Activated CD4-positive, alpha-beta memory T cell treated with anti-CD3 and anti-CD28 coated beads for 36 hours (primary cell): ENCODE measurements at places on chromosomes 1 and 21. TPM values are rescaled to one million over a fixed set of nuclear protein-coding genes. Genes with fewer than 3 reads are reported as not detected.

GRCh38 chr1:17156108-17156507 lies 36.9 kb upstream of the PADI2 start:
- H3K4me1 ChIP-seq: no peaks in the 10 kb centered on the region
- H3K27me3 ChIP-seq: peaks cover 23% of the 10 kb centered on the region
- no peak overlapping the region for H3K4me3 ChIP-seq
- H3K27ac ChIP-seq: no peak overlapping the region
- H3K36me3 ChIP-seq: peaks cover 15% of the 10 kb centered on the region
- DNase-seq: no peak

RIPPLY3 gene
- total RNA-seq: 0.26 TPM

RASSF5 gene
- total RNA-seq: 203 TPM

FAM43B gene
- total RNA-seq: not detected

- H3K4me1 ChIP-seq: peaks cover 6% of the 10 kb centered on the region
- no peak overlapping the region for H3K27ac ChIP-seq
- H3K36me3 ChIP-seq: no peaks in the 10 kb centered on the region
- peak; percentile 15 for DNase-seq
- peak overlapping the region; percentile 51 for H3K4me3 ChIP-seq
Observed at GRCh38 chr1:160981584-160982411, 27.2 kb upstream of the ITLN2 start.

GRCh38 chr1:110412576-110412975 lies 5.1 kb upstream of the LAMTOR5 start:
- peak; percentile 74 for DNase-seq
- no peaks in the 10 kb centered on the region for H3K27me3 ChIP-seq
- H3K4me3 ChIP-seq: no peak overlapping the region

PSRC1 gene
- total RNA-seq: 14.9 TPM

DMRTA2 gene
- not detected for total RNA-seq

BRINP3 gene
- not detected for total RNA-seq

KRTAP20-1 gene
- not detected for total RNA-seq

- no peak for DNase-seq
- H3K4me1 ChIP-seq: no peaks in the 10 kb centered on the region
Observed at GRCh38 chr1:47569261-47569660, 131.4 kb downstream of the FOXD2 start.

- no peak overlapping the region for H3K4me3 ChIP-seq
- DNase-seq: no peak
- H3K27ac ChIP-seq: no peak overlapping the region
- H3K36me3 ChIP-seq: no peaks in the 10 kb centered on the region
- no peaks in the 10 kb centered on the region for H3K4me1 ChIP-seq
Observed at GRCh38 chr1:49356594-49356993, 579.9 kb upstream of the BEND5 start.

B4GALT2 gene
- total RNA-seq: 26.1 TPM

DNA sequence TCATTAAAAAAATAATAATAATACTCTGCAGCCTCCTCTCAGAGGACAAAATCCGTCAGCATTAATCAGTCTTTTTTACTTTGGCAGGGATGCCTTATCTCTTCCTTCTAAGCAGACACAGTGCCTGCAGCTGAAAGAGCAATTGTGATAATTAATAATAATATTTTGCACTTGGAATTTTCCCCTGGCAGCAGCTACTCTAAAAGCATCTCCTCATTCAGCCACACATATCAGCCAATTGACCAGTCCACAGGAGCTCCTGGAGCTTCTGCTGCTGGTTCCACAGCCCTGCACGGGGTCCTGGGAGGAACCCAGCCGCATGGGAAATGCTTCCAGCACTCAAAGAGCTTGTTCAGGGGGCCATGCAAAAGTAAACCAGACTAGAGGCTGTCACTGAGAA lies 31.0 kb upstream of the VWA5B1 start:
- no peaks in the 10 kb centered on the region for H3K4me1 ChIP-seq
- no peak overlapping the region for H3K4me3 ChIP-seq
- DNase-seq: no peak
- H3K36me3 ChIP-seq: no peaks in the 10 kb centered on the region

GRCh38 chr1:235657269-235657668 lies 7.7 kb upstream of the GNG4 start:
- peaks cover 11% of the 10 kb centered on the region for H3K36me3 ChIP-seq
- H3K4me1 ChIP-seq: no peaks in the 10 kb centered on the region
- no peak overlapping the region for H3K27ac ChIP-seq
- H3K4me3 ChIP-seq: no peak overlapping the region
- DNase-seq: no peak
- H3K27me3 ChIP-seq: peaks cover 22% of the 10 kb centered on the region

KCNT2 gene
- not detected for total RNA-seq

LCE3E gene
- total RNA-seq: not detected

DNA sequence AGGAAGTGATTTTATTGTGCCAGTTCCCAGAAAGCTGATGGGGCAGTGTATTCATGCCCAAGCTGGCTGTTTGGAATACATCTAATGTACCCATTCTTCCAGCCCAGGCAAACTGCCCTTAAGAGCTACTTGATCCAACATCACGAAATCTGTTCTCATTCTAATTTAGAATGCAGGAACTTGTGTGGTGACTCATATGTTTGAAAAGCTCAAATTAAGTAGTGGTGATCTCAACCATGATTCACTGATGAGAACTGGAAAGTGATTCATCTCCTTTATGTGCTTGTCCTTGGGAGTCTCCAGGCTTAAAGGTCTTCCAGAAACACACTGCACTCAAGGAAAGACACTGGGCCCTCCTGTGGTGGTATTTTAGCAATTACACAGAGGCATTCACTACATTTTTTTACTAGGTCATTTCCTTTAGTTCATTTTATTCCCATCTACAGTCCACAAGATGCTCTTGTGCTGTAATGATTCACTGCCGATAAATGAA lies 65.4 kb downstream of the RPE65 start:
- no peaks in the 10 kb centered on the region for H3K36me3 ChIP-seq
- no peak for DNase-seq
- H3K4me1 ChIP-seq: no peaks in the 10 kb centered on the region
- H3K4me3 ChIP-seq: no peak overlapping the region
- H3K27me3 ChIP-seq: no peaks in the 10 kb centered on the region

TDRD5 gene
- not detected for total RNA-seq

DNA sequence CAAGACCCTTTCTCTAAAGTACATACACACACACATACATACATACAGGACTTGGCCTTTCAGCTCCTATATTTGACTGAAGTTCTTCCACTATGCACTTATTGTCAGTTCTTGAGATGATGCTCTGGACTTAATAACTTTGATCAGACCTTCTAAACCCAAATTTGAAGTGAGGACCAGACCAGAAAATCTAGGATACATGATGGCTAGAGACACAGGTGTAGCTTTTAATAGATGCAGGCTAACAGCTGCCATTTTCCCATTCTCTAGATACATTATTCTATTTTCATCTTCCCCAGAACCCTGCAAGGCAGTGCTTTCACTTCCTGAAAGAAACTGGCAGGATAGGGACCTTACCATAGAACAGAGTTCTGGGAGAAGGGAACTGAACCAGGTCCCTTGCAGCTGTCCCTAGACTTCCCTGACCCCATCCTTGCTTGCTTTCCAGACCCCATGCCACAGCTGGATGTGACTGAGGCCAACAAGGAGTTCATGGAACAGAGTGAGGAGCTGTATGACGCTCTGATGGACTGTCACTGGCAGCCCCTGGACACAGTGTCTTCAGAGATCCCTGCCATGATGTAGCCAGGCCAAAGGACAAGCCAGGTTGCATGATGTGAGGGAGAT lies 14.9 kb upstream of the RAB42 start:
- H3K4me3 ChIP-seq: no peak overlapping the region
- H3K36me3 ChIP-seq: peaks cover 44% of the 10 kb centered on the region
- H3K27ac ChIP-seq: peak overlapping the region; percentile 89
- H3K4me1 ChIP-seq: peaks cover 25% of the 10 kb centered on the region

SMPDL3B gene
- total RNA-seq: 0.36 TPM

RAB42 gene
- total RNA-seq: not detected

DNA sequence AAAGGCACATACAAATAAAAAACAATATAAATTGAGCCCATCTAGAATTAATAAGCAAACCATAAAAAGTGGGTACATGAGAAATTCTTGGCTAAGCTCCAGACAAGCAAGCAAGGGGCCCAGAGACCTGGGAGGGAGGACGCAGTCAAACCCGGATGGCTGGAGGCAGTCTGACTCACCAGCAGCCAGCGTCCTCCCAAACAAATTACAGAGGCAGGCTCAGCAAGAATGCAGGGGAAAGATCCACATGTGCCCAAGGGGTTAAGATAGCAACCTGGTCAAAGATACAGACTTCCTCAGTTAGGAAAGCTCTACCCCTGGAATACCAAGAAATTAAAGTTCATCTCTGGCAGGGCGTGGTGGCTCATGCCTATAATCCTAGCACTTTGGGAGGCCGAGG lies 7.4 kb upstream of the TIAM1 start:
- no peak for DNase-seq
- no peak overlapping the region for H3K27ac ChIP-seq
- peaks cover 9% of the 10 kb centered on the region for H3K36me3 ChIP-seq

TMEM82 gene
- not detected for total RNA-seq

DNA sequence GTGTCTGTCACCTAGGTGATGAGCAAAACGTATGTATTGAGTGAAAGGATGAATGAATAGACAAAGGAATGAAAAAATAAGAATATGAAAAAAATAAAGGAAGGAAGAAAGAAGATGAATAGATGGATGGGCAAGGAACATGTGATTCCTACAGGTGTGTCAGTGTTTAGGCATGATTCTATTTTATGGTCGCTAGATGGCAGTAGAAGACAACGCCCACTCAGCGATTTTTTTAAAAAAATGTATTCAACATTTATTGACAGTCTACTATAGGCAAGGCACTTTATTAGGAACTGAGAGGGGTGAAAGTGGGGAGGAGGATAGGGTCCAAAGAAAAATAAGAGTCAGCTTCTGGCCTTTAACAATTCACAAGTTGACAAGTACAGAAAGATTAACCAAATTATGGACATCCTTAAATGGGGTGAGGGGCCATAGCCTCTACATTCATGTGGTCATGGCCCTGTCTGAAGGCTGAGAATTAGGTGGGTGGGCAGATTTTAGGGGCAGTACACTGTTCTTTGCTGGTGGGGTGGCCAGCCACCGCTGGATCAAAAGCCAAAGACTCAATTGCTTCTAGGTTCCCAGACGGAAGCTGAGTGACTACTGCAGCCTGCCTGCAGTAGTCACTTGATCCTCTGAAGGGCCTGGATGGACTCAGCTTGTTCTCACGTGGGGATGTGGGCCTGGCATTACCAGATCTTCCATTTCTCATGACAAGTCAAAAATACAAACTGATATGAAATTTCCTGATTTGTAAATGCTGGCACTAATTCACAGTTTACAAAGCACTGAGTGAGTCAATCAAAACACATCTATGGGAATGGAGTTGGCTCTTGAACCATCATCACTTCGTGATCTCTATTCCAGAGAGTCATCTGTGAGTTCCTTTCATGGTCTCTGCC lies 83.9 kb downstream of the FASLG start:
- H3K27me3 ChIP-seq: peaks cover 7% of the 10 kb centered on the region
- H3K36me3 ChIP-seq: no peaks in the 10 kb centered on the region
- H3K4me3 ChIP-seq: no peak overlapping the region
- H3K27ac ChIP-seq: no peak overlapping the region
- DNase-seq: no peak

GRCh38 chr21:17550671-17551308 lies 37.9 kb downstream of the CXADR start:
- H3K4me1 ChIP-seq: no peaks in the 10 kb centered on the region
- DNase-seq: peak; percentile 19
- H3K27ac ChIP-seq: no peak overlapping the region

GRCh38 chr1:21703318-21703963 lies 34.3 kb upstream of the RAP1GAP start:
- H3K27me3 ChIP-seq: no peaks in the 10 kb centered on the region
- no peak for DNase-seq
- peaks cover 4% of the 10 kb centered on the region for H3K4me1 ChIP-seq
- peaks cover 57% of the 10 kb centered on the region for H3K36me3 ChIP-seq
- H3K4me3 ChIP-seq: no peak overlapping the region

DNA sequence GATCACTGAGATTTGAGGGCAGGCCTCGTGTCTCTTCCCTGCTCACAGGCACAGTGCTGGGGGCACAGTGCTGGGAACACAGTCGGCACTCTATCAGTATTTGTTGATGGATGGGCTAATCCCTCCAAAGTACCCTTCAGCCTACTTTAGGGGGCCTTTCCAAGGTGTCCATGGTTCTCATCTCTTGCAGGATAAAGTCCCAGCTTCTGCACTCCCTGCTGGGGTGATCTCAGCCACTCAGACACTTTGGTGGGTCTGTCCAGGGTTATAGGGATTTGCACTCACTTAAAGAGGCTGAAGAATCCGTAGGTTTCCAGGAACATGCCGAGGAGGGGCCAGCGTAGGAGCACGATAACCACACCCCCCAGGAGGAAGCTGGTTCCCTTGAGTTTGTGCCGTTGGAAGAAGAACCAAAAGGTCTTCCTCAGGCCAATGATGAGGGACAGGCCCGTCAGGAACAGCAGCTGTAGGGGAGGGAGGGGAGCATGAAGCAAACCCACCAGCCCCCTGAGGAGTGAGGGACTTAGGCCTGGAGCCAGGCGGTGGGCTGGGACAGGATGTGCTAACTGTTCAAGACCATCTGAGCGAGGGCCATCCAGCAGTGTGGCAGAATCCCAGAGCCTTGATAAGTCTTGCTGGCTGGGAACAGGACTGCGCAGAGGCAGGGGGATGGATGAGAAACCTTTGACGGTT lies 5.2 kb upstream of the KISS1 start:
- H3K36me3 ChIP-seq: no peaks in the 10 kb centered on the region
- no peak overlapping the region for H3K27ac ChIP-seq
- peaks cover 21% of the 10 kb centered on the region for H3K27me3 ChIP-seq
- DNase-seq: no peak
- H3K4me1 ChIP-seq: no peaks in the 10 kb centered on the region
- no peak overlapping the region for H3K4me3 ChIP-seq

RNF223 gene
- not detected for total RNA-seq

GRCh38 chr1:206438554-206438953 lies 31.7 kb upstream of the IKBKE start:
- no peaks in the 10 kb centered on the region for H3K4me1 ChIP-seq
- no peak overlapping the region for H3K4me3 ChIP-seq
- no peaks in the 10 kb centered on the region for H3K27me3 ChIP-seq
- peaks cover 10% of the 10 kb centered on the region for H3K36me3 ChIP-seq
- no peak overlapping the region for H3K27ac ChIP-seq

DNA sequence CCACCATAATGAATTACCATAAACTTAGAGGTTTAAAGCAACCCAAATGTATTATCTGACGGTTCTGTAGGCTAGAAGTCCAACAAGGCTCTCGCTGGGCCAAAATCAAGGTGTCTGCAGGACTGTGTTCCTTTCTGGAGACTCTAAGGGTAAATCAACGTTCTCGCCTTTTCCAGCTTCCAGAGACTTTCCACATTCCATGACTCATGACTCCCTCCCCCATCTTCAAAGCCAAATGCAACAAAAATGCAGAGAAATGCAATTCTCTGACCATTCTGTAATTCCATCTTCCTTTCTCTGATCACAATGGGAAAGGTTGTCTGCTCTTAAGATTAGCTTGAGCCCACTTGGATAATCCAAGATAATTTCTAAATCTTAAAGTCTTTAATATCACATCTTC lies 287.1 kb downstream of the LTN1 start:
- peaks cover 4% of the 10 kb centered on the region for H3K36me3 ChIP-seq
- no peak overlapping the region for H3K27ac ChIP-seq
- no peak overlapping the region for H3K4me3 ChIP-seq
- DNase-seq: no peak
- H3K4me1 ChIP-seq: no peaks in the 10 kb centered on the region

PCAT6 gene
- 0.77 TPM for total RNA-seq

CHD5 gene
- 0.38 TPM for total RNA-seq

GBP6 gene
- 0.73 TPM for total RNA-seq

GRCh38 chr1:226553266-226553923 lies 4.8 kb downstream of the STUM start:
- H3K4me3 ChIP-seq: no peak overlapping the region
- H3K27ac ChIP-seq: no peak overlapping the region
- peaks cover 12% of the 10 kb centered on the region for H3K4me1 ChIP-seq
- peaks cover 47% of the 10 kb centered on the region for H3K27me3 ChIP-seq
- H3K36me3 ChIP-seq: no peaks in the 10 kb centered on the region
- no peak for DNase-seq

SH2D1B gene
- total RNA-seq: not detected
